CD4-positive, alpha-beta T cell treated with Interleukin-6 at 100 ng/mL for 8 hours (primary cell): ENCODE measurements at places on chromosomes 2 and 18.

- no peak for DNase-seq
Observed at GRCh38 chr18:54737986-54738385, 90.3 kb upstream of the RAB27B start.

GRCh38 chr2:240238201-240238600, 97.7 kb upstream of the OTOS start:
- DNase-seq, result no peak

DNA sequence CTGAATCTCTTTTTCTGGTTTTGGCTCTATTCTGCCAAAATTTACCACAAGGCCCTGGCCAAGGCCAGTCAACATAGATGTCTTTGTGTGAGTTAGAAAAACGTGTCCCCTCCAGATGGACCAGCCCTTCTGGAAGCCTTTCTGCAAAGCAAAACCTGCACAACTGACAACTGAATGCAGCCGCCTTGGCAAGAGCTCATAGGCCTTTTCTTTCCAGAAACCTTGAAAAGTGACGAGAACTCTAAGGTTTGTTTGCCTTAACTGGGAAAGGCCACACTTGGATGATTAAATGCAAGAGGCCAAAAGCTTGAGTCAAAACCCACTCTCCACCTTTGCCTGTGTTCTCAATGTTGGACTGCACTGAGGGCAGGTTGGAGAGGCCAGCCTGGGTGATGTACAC, 103.9 kb downstream of the COLEC12 start:
- DNase-seq, result no peak

DNA sequence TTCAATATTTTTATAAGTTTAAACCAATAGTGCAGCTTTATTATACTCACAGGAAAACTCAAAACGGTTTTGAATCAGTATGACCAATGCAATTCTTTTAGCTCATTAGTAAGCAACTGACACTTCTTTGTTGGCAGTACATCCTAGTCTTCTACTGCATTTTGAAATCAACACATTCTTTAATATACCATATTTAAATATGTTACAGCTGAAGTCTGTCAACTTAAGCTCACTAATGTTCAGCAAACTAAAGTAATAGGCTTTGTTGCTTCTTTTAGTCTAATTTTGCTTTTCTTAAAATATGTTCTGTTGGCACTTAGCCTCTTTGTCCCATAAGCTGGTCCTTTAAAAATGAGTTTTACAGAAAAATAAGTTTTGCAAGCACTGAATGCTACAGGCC, 55.4 kb upstream of the CCBE1 start:
- no peak for DNase-seq

DNA sequence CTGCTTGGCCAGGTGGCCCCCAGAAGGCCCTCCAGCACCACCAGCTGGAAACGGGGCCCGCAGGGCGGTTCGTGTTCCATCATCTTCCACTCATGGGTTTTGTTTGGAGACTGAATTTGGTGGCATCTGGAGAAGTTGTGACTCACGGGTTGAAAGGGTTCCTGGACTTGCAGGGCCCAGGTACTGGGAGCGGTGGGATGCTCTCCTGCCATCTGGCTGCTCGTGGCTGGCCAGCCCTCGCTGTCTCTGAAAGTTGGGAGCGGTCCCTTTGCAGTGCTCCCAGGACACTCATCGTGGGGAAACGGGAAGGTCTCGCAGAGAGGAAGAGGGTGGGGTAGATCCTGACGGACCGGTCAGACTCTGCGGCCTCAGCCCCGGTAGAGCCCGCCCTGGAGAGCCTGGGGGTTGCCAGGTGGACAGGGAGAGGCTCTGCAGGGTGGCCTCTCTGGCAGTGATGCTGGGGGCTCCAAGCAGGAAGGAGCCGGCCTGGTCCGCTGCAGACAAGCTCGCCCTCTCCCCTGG, 47.5 kb downstream of the TWIST2 start:
- DNase-seq, result no peak

DNA sequence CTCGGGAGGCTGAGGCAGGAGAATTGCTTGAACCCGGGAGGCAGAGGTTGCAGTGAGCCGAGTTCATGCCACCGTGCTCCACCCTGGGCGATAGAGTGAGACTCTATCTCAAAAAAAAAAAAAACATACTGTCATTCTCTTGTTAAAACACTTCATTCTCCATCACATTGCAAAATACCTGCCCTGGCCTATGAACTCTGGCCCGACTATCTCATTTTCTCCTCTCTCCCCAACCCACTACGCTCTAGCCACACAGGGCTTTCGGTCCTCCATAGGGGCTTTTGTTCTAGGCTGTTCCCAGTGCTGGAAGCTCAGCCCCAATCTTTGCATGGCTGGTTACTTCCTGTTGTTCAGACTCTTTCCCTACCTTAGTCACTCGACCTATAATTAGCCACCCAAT, 10.3 kb downstream of the CEP76 start:
- DNase-seq, result no peak

DNA sequence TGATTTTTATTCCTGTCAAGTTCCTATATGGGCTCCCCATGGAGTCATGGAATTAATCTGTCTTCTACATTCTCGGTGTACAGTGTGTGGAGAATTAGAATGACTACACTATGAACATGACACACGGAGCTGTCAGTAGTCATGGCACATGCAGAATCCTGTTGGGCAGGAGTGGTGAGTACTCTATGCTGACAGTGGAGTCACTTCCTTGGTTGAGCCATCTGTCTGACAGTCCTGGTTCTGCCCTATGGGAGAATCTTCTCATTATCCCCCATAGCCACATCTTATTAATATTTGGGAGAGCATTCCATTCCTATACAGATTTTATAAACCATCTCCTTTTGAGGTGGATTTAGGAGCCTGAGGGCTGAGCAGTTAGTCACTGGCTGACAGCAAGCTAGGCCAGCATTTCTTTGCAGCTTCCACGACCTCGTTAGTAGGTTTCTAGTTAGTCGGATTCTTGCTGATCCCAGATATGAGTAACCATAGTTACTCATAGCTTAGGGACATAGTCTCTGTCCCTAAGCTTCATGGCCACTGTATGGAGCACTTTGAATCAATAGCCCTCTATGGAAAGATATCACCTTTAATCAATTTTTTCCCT, 90.6 kb downstream of the MDH1 start:
- DNase-seq, result no peak
